Activated T-cell treated with anti-CD3 and anti-CD28 coated beads for 1 hour (primary cell): ENCODE measurements at places on chromosomes 1 and 21.

DNA sequence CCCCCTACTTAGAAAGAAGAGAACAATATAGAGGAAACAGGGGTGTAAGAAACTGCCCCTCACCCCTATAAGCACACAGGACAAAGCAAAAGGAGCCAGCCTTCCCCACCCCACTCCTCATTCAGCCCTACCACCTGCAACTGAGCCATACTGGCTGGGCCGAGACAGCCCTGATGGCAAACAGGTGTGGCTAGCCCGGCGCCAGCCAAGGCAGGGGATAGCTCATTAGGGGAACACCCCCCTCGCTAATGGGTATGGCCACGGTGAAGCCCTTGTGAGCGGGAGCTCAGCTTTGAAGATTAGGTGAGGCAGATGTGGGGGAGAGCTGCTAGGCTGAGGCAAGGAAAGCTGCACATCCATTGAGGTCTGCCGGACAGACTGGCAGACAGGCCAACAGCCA lies 65.5 kb downstream of the ERI3 start:
- no peak for DNase-seq

- DNase-seq, result no peak
Observed at GRCh38 chr1:224707843-224708725, 92.0 kb downstream of the CNIH3 start.

GRCh38 chr1:42319128-42319851 lies 15.7 kb downstream of the FOXJ3 start:
- DNase-seq, result no peak

GRCh38 chr1:29120947-29121485 lies 2.7 kb downstream of the TMEM200B start:
- peak; percentile 53 for DNase-seq

DNA sequence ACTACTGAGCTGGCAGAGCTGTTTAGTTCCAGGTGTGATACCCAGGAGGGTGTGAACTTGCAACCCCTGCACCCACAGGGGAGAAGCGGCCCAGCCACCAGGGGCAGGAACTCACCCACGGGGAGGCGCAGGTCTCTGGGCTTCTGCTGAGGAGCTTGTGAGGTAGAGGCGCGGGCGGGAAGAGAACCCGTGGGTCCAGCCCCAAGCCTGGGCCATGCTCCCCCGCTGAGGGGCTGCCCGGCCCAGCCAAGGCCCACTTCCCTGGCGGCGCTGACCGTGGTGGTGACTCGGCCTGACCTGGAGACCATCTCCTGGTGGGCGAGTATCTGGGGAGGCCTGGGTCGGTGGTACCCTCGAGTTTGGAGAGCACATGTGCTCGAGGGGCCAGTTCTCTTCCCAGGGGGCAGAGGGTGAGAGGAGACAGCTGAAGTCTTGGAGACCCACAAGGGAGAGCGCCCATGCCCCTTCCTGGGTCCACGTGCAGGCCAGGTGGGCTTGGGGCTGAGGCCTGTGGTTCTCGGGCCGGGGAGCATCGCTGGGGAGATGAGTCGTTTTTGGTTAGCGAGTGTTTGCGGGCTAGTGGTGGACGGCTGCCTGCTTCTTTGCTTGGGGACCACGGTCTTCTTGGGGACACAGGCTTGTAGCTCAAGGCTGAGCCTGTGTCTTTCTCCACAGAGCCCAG lies 28.4 kb upstream of the EDN2 start:
- DNase-seq, result no peak

- DNase-seq, result no peak
Observed at GRCh38 chr1:88291611-88292354, 392.3 kb upstream of the PKN2 start.

GRCh38 chr1:29284286-29284960 lies 48.1 kb downstream of the PTPRU start:
- DNase-seq, result no peak

- DNase-seq, result no peak
Observed at GRCh38 chr1:228794173-228794572, 58.9 kb downstream of the RHOU start.

DNA sequence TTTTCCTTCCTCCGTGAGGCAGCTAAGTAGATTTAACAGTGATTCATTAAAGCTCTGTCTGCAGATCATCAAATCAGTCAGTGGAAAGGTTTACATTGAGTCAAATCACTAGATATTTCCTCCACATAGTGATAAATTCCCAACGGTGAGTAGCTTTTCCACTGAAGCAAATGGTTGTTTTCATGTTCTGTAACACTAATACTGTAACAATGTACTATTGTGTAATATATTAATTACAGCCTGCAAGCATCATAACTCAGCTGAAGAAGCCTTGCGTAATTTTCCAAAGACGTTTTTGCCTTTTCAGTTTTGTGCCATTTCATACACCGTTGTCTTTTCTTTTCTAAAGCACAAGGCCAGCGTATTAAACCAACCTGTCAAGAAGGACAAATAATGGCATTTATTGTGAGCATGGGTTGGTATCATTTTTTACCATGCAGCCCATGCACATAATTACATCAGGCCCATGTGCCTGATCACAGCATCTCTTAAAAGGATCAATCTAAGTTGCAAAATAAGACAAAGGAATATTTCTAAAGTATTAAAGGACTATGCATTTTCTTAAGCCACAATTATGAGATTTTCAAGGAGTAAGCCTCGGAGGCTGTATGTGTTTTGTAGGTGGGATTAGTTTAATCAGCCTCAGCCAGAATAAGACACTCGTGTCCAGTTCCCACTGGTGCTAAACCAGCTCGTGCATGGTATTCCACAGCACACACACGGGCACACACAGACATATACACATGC lies 16.7 kb upstream of the PDE9A start:
- DNase-seq, result no peak
